ENCODE measurements at places on chromosomes 13 and 19.
A peak's percentile ranks its signal among the peaks of the same experiment; 100 is the strongest.

- DNase-seq, result no peak
Measured at GRCh38 chr19:35908973-35909683, 1.0 kb upstream of the TYROBP start.

DNA sequence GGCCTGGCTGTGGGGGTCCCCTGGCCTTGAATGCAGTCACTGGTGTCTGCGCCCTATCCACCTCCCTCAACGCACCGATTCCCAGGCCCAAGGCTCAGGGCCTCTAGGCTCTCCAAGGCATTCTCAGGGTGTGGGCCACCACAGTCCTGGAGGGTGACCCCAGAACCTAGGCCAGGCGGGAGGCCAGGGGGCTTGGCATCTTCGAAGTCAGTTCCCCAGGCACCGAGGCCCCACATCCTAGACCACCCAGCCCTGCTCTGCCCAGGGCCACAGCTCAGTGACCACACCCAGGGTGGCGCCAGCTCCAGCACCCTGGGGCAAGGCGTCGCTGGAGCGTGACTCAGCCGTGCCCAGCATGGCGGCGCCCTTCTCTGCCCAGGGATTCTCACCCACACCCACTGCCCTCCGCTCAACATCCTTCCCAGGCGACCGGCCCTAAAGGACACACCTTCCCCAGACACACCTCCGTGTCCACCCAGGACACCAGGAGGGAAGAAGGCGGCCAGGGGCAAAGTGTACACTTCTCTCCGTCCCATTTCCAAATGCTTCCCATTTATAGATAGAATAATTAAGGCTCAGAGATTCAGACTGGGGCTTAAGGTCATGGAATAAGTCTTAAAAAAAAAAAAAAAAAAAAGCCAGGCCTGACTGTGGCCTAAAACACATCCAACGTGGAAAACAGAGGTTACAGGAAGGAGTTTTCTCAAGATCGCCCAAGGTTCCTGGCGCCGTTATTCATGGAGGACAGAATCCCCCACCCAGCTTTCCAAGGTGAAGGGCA lies 36.4 kb upstream of the NANOS3 start:
- peak; percentile 45 for DNase-seq

DNA sequence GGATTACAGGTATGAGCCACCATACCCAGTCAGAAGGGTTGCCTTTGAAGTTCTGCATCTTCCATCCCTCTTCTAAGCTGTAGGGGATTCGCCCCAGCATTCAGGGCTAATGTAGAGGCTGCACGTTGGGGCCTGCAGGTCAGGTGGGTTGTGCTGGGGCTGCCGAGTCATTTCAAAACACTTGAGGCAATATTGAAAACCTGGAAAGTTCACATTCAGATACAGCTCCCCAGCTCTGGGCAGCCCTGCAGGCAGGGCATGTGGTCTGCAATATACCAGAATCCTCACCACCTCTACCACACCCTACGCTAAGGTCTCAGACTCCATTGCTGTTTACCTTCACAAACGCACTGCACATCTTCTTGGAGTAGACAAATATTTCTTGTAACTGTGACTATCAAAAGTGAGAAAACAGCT lies 24.6 kb downstream of the CCNE1 start:
- no peak for DNase-seq

DNA sequence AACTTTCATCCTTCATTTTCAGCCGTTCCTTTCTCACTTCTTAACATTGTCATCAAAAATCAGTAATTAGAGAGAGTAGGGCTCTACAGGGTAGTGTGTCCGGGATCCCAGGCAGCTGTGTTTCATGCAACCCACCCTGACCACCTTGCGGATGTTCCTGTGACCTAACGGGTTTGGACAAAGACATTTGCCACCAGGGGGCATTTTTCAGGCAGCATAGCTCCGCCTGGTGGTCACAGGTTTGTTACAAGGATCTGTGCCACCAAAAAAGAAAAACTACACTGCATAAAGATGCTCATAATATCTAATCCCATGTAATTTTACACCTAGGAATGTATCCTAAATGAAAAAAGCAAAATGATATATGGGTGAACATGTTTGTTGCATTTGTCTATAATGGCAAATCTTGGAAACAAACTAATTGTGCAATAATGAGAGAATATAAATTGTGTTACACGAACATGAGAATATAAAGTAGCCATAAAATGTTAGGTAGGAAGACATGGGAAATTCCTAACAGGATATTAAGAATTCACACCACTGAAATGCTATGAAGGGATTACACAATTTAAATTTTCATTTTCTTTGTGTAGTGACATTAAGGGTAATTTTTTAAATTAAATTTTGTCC lies 123.0 kb downstream of the SLC7A1 start:
- DNase-seq, result peak; percentile 66

- DNase-seq, result peak; percentile 80
Measured at GRCh38 chr13:59424661-59425060, 739.1 kb downstream of the DIAPH3 start.

GRCh38 chr13:59414006-59414405 lies 749.7 kb downstream of the DIAPH3 start:
- DNase-seq, result peak; percentile 55

- DNase-seq, result peak; percentile 91
Measured at GRCh38 chr19:9309974-9310446, 372 bp upstream of the ZNF699 start.

All from fibroblast of skin of right biceps (primary cell).